NCI-H524 treated with DMSO at 0.1 percent for 48 hours (cell line): ENCODE measurements at places on chromosomes 16 and 17.

DNA sequence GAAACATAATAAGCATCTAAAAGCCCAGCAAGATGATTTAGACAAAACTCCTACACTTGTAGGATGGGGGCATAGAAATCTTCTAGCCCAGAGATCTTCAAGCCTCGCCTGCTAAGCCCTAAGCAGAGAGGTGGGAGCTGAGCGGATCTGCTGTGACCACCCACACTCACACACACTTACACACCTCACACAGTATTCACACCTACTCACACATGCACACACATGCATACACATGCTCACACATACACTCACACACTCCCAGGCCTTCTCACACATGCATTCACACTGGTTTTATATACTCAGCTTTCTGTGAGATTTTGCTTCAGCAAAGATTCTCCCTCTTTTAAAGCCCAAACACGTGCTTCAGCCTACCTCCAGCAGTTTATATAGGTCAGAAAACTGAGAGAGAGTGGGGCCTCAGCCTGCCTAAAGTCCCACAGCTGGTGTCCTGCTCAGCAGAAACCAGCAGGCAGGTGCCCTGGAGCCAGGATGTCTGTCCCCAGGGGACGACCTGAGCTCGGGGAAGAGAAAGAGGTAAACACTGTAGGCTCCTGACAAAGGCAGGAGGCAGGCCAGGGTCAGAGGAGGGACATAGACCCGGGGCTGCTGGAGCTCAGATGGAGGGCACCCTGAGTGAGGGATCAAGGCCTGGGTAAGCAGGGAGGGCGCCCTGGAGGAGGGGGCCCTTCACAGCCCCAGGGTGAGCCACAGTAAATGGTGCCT lies 12.0 kb upstream of the KRT19 start:
- no peak for DNase-seq

DNA sequence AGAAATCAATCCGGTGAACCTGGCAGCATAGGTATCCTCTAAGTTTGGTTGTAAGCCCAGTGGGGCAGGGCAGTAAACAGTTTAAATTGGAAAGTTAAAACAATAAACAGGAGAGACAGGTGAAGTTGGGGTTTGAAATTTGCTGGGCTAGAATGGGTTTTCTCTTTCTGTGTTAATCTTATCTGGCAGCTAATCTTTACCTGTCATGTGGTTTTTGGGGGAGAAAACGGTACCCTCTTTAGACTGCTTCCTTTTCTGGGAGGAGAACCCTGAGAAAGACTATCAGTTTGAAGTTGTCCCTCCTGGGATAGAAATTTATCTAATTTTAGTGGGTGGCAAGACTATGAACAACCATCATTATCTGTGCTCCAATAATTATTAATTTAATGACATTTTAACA lies 24.0 kb downstream of the CDH13 start:
- DNase-seq: no peak

- no peak for DNase-seq
Observed at GRCh38 chr16:61471023-61471422, 565.2 kb downstream of the CDH8 start.

GRCh38 chr17:47189732-47190237 lies 690 bp upstream of the CDC27 start:
- DNase-seq: no peak

DNA sequence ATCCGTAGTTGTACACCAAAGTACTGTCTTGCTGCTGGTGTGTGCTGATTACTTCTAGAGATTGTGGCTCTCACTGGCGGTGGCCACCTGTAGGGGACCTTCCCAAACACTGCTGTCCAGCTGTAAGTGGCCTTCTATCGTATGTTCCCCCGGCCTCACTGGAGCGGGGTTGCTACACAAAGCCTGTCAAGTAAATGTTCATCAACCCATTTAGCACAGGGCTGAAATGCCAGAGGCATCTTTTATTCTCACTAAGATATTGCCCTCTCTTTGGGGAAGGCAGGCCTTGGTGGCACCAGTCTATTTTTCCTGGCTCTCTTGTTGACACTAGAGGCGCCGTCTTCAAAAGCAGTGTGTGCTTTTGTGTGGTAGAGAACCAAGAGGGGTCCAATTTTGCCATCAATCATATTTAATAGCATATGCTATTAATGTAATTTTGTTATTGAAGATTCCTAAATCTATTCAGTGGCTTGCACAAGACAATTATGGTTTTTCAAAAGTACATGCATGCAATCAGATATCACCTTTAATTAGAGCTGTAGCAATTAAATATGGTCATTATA lies 514.4 kb upstream of the SALL1 start:
- no peak for DNase-seq

DNA sequence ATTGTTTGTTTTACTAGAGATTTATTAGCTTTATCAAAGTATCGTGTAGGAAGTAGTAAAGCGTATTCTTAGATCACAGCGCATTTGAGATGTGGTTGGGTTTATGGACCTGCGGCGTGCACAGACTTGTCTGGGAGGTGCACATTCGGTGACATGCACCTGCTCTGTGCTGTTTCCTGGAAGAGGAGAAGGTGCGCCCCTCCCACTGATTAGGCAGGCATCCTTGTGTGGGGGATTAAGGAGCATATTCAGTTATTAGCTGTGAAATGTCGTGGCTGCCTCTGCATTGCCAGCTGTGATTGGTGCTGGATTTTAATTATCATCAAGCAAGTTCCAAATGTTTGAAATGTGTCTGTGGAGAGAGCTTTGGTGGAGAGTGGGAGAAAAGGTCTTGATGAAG lies 903.8 kb upstream of the RBFOX1 start:
- DNase-seq: no peak

DNA sequence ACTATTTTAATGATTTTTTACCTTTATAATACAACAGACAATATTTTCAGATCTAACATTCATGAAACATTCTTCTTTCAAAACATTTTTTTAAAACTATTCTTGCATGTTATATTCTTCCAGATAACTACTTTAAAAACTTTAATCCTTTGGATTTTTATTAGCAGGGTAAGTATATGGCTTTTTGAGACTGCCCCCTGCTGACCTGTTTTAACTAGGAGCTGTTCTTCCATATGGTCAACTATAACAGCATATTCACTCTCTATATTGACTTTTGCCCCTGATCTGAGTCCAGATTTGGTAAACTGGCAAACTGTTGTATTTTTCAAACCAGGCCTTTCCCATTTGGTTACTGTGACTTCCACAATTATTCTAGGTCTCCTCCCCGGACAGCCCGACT lies 16.5 kb downstream of the ZNF18 start:
- no peak for DNase-seq

DNA sequence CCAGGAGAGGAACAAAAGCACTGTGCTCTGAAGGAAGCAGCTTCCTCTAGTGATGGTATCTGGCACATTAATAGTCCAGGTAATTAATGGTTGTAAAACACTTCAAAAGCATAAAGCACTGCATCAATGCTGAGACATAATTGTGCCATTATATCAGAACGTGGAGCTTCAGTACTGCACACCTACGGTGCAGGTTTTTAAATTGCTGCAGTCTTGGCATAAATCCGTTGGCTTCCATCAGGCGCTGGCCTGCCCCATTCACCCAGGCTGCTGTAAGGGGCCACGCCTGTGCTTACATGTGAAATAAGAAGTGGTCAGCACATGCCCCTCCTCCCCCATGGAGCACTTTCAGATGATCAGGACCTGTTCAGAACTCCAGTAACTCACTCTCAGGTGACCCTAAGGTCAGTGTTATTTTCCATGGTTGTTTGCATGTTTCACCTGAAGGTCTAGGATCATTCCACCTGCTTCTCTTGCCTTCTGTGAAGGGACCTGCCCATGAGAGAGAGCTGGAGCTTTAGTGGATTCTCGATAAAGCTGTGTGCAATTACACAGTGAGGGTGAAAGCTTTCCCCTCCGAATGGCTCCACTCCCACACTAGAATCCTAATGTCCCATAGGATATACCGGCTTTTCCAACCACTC lies 345.3 kb downstream of the CA10 start:
- DNase-seq: no peak

DNA sequence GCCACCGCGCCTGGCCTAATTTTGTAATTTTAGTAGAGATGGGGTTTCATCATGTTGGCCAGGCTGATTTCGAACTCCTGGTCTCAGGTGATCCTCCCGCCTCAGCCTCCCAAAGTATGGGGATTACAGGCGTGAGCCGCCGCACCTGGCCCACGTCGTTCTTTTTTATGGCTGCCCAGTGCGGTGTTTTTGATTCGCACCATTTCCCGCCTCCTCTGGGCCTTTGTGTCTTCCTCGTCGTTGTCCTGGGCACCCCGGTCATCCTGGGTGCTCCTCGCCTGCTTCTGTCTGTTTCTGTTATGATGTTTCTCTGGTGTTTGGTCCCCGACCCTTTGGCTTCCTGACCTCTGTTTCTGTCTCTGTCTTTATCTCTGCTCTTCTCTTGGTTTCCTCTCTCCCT lies 15.0 kb downstream of the CBX4 start:
- no peak for DNase-seq

- no peak for DNase-seq
Observed at GRCh38 chr16:24721830-24722238, 7.6 kb upstream of the TNRC6A start.

- DNase-seq: no peak
Observed at GRCh38 chr16:55529018-55529417, 20.1 kb downstream of the LPCAT2 start.

DNA sequence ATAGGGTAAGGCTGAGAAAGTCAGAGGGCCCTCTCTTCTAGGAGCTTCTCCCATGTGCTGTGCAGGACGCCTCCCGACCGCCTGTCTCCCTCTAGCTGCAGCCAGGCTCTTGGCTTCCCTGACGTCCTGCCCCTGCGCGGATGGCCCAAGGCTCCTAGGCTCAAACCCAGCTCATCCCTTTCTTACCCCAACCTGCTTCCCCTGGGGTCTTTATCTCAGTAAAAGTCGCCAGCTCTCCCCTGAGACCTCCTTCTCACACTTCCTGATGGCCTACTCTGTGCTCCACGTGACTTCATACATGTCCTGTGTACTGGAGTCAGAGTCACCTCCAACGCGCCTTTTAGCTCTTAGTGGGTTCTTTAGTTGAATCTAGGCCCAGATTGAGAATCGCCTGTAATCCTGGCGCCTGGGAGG lies 1.1 kb upstream of the ZNF747 start:
- no peak for DNase-seq

DNA sequence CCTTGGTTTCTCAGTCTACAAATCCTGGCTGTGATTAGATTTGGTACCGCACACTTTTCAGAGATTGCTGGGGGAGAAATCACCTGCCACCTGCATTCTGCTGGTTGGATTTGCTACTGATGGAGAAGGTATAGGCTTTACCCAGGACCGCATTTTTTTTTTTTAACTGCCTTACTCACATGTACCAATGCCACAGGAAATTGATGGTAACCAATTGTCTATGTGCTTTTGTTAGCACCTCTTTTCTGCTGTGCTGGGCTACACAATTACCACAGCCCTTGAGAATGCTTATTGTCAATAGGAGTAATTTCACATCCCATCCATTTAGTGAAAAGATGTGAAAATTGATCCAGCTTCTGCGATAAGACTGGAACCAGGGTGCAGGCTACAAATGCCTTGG lies 74.4 kb upstream of the TANC2 start:
- no peak for DNase-seq

DNA sequence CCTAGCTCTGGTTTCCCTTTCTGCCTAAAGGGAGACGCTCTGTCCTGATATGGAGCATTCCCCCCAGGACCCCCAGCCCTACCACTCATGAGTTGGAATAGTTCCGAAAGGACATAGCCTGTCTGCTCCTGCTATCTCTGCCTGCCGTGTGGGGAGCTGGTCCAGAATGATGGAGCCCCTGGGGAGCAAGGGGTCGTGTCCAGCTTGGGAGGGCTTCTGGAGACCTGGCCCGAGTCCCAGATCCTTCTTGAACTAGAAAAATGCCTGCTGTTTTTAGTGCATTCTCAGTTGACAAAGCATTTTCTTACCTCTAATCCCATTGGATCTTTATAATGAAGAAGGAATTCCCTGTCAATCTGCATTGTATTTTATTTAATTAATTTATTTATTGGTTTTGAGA lies 9.1 kb upstream of the GRN start:
- no peak for DNase-seq

- DNase-seq: no peak
Observed at GRCh38 chr16:84751241-84751640, 51.4 kb downstream of the USP10 start.

DNA sequence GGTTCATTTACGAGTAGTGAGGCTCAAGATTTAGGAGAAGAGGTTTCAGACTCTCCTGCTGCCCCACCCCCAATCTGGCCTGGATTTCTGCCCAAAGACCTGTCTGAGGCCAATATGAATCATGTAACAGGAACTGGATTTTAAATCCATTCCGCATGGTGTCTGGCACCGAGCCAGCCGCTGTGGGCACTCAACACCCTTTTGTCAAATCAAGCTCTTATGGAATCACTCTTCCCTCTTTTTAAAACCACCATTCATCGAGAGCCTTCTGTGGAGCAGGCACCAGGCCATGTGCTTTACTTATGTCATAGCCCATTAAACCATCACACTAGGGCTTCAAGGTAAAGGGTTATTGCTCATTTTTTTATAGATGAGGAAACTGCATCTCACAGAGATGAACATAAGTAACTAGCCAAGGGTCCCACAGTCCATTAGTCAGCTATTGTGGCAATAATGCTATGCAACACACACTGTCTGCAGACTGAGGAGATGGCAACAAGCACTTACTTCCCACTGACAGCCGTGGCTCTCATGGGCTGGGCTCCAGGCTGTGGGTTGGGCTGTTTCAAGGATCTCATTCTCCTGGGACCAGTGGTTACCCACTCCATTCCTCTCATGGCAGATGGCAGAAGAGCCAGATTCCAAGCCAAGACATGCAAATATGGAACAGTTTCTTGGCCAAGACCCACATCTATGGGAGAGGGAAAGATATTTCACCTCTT lies 93.6 kb downstream of the WSCD1 start:
- peak; percentile 55 for DNase-seq

DNA sequence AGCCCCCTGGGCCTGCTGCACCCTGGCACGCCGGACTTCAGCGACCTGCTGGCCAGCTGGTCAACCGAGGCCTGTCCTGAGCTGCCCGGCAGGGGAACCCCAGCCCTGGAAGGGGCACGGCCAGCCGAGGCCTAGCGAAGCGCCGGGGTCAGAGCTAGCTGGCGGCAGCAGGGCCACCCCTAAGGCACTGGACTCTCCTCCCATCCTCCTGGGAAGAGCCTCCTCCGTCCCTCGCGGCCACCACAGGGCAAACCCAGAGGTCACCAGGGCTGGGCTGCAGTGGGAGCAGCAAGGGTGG lies 2.3 kb downstream of the PERCC1 start:
- no peak for DNase-seq

DNA sequence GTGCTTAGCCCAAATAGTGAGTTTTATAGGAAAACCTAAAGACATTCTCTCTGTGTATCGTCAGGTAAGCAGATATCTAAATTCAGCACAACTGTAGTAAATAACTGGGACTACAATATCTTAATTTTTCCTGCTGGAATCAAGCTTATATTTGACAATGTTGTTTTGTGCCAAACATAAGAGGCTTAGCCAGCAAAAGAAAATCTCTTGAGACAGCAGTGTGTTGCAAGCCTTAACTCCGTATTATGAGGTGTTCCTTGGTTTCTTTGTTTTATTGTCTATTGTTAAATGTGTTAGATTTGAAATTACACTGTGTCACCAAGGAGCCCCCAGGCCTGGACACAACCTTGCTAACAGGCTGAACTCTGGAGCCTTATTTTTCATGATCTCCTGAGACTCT lies 1570.6 kb upstream of the GOT2 start:
- no peak for DNase-seq

GRCh38 chr16:1378804-1379303 lies 27.1 kb downstream of the GNPTG start:
- no peak for DNase-seq

- no peak for DNase-seq
Observed at GRCh38 chr17:45347444-45347843, 30.6 kb upstream of the MAP3K14 start.

GRCh38 chr17:17873450-17873991 lies 36.7 kb upstream of the SREBF1 start:
- no peak for DNase-seq

- DNase-seq: no peak
Observed at GRCh38 chr17:47618410-47618809, 31.3 kb upstream of the KPNB1 start.
